ENCODE measurements at places on chromosomes 5 and 9.

- no peak for DNase-seq
Measured at GRCh38 chr5:172429201-172429940, 25.0 kb downstream of the SH3PXD2B start.

GRCh38 chr5:128169401-128170017 lies 85.9 kb downstream of the SLC12A2 start:
- DNase-seq = no peak

DNA sequence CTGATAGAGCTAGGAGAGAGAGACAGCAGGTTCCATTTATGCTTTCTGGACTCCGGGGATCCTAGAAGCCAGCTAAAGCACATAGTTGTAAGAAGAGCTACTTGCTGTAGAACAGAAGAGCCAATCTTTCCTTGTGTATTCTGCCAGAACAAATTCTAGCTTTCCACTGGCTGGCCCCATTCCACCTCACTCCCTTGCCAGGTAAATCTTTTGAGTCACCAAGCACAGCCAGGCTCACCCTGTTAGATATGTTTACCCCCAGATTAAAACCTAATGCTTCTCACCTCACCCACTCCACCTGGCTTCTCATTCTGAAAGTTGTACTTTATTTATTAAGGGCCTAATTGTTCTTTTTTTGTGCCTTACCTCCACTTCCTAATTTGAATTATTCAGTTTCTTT lies 48.9 kb upstream of the CHD1 start:
- DNase-seq = no peak

GRCh38 chr9:131885144-131885609 lies 145.3 kb upstream of the RAPGEF1 start:
- DNase-seq = no peak

DNA sequence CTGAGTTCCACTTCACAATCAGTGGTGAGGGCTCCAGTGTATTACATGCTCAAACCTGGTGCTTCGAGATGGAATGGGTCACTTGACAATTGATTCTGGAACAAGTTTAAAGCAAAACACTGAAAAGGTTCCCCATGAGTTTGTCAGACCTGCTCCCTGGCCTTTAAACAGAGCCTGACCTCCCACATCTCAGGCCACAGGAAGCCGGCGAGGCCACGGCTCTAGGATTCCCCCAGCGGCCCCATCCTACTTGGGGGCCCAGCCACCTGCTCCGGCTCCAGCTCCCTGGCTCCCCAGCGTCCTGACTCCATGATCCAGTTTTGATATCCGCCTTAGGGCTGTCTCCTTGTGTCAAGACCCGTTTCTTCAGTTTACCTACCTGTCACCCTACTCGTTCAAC lies 62.0 kb downstream of the TTLL11 start:
- no peak for DNase-seq

All from RKO (cell line).